ENCODE measurements at places on chromosomes 1 and 21.

- no peak for DNase-seq
These were observed 30.2 kb downstream of the RAB3B start for GRCh38 chr1:51960262-51960661.

DNA sequence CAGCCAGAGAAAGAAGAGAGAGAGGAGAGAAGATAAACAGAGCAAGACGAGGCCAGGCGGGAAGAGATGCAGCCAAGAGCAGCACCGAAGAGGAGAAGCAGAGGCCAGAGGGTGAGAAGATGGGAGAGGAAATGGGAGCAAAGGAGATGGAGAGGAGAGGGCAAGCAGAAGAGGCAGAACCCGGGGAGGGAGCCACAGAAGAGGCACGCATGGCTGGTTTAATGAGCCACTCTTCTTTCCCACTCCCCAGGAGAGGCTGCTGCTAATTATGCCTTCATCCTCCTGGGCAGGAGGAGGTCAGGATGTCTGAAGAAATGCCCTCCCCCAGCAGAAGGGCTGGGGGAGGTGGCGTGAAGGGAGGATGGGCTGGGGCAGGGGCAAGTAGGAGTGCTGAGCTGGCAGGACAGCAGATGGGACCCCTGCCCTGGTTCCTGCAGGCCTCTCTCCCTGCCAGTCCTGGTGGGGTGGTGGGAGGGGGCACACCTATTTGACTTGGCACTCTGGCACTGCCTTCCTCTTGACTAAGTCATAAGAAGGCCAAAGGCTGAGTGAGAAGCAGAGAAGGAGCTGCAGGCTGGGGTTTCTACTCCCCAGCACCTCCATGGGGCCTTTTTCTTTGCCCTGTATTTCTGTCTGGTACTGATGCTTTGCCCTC is 32.3 kb downstream of the KIRREL1 start:
- DNase-seq, result no peak

DNA sequence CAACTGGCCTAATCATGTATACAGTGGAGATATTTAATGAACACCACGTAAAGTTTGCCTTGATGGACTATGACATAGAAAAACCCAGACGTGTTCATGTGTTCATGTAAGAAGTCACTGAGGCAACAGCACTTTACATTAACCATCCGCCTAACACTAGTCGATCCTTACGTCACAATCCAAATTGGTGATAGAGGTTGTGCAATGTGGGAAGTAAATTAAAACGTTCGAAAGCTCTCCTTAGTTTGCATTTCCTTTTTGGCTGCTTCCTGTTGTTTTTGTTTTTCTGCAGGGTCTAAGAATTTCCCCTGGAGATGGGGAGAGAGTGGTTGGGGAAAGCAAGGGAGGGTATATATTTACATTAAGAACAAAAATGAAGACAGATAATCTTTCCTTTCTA is 587.5 kb upstream of the ADGRL2 start:
- no peak for DNase-seq

DNA sequence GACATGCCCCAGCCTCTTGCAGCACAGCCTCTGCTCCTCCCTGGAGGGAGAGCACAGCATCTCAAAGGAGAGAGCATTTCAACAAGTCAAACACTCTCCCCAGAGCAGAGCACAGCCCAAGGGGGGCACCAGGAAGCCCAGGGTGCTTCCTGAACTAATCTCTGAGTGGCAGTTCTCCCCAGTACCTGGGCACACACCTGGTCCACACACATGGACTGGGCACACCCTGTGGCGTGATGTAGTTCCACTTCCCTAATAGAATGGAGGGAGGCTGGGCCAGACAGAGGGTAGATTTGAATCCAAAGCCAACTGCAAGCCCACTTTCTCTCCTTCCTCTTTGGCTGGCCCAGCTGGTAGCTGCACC is 55.5 kb downstream of the CD46 start:
- DNase-seq, result no peak

GRCh38 chr1:52195161-52195560 is 53.3 kb downstream of the ZFYVE9 start:
- DNase-seq, result no peak

GRCh38 chr1:209425959-209426358 is 157.6 kb upstream of the CAMK1G start:
- DNase-seq, result no peak

All from SJCRH30 (cell line).